H7 (cell line): ENCODE measurements at places on chromosomes 5 and 9.

GRCh38 chr5:50889790-50890189, 223.4 kb downstream of the PARP8 start:
- DNase-seq = no peak

DNA sequence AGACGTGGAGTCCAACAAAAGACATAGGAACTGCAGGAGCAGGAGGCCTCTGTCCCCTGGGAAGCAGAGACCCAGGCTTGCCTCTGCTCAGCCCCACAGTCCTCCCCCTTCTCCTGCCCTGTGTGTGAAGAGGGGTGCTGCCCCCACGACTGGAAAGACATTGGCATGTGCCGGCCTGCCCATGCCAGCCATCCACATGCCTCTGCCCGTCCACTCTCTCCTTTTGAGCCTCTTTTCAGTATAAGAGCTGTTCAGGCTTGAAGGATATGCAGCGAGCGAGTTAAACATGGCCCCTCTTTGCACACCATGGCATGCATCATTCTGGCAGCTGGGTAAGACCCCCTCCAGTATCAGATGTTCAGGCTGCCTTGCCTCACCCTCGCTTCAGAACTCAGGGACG, 159.7 kb upstream of the OTULINL start:
- no peak for DNase-seq

DNA sequence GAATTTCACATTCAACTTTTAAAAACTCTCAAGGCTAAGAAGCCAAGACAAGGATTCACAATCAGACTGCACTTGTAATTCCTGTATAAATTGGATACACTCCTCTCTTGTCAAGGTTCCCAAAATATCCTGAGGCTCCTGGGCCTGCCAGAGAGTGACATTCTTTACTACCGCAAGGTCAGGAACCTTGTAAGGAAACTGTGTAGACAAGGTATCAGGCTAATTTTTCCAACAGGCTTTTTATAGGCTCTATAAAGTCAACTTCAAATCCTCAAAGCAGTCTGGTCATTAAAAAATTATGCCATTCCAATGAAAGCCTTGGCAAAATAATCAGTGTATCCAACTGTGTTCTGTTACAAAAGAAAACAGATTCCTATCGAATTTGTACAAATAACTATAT, 15.5 kb upstream of the PAIP1 start:
- no peak for DNase-seq

- no peak for DNase-seq
Observed at GRCh38 chr5:132275367-132276220, 18.1 kb downstream of the PDLIM4 start.

GRCh38 chr9:135797507-135798262, 95.7 kb downstream of the KCNT1 start:
- peak; percentile 97 for DNase-seq

- no peak for DNase-seq
Observed at GRCh38 chr9:125845271-125845808, 98.2 kb downstream of the PBX3 start.
